ENCODE measurements at places on chromosomes 4 and X.

- no peak for DNase-seq
These were observed 76.0 kb upstream of the MXD4 start for GRCh38 chr4:2337896-2338295.

DNA sequence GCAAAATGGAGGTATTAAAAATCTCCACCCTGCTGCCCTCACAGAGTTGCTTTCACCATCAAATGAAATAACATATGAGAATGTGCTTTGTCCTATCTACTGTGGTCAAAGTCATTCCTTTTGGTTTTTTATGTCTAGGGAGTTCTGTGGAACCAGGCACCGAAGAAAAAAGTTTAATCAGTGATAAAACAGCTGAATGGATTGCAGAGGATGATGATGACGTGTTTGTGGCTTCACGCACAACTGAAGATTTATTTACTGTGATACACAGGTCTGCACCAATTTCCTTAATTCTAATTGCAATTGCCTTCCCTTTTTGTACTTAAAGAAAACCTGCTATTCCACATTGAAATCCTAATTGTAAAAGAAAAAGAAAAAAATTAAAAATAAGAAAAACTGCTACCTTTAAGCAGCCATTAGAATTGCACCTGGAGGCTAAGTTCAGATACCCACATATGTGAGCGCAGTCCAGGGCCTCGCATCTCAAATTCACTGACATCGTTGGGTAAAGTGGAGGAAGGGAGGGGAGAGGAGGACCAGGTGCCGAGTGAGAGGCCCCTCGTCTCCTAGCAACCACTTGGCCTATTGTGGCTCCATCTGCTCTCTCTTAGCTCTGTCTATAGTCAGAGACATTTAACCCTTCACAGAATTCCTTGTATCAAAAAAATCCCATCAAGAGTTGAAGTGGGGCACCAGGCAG, 10.5 kb upstream of the RTL5 start:
- DNase-seq: no peak

GRCh38 chr4:108333353-108333942, 164.7 kb upstream of the LEF1 start:
- DNase-seq: no peak

DNA sequence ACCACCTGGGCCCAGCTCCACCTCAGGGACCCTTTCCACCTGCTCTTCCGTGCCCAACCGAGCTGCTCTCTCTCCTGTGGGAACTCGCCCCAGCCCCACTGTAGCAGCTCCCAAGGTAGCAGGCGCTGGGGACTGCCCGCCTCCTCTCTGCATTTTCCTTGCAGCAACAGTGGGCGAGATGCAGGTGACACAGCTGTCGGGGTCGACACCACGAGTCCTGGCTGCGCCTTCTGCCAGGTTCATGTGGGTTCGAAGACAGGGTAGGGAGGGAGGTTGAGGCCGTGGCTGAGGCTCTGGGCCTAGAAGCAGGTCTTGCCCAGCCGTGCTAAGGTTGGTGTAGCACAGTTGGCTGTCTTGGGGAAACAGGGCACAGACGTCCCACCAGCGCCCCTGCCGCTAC, 245.2 kb upstream of the FSTL5 start:
- DNase-seq: no peak

DNA sequence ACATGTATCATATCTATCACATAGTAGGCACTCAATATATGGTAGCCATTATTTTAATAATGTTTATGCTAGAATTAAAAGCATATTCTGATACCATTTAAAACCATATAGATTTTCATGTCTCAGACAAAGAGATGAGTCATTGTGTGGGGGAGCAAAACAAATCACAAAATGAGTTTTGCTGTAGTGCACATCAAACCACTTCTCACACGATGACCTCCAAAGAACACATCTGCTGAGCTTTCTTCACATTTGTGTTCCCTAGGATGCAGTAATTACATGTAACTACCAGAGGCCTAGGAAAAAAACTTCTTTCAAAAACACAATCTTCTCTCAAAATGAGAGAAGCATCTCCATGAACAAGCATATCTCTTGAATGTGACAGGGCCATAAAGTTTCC, 56.1 kb upstream of the BRS3 start:
- DNase-seq: no peak

DNA sequence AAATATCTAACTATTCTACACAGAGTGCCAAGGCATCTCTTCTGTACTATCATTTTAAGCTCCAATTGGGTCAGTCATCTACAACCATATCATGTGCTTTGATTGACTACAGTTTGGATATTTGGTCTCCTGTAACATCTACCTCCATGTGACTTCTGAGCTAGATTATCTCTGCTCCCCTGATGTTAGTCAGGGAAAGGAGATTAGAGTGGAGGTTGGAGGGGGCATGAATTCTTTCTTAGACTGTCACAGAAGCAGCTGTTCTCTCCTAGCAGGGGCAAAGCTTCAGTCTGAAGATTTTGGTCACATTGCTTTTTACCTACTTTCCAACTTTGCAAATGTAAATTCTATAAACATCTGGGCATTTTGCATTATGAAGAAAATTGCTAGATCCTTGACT, 62.6 kb upstream of the C4orf54 start:
- no peak for DNase-seq

DNA sequence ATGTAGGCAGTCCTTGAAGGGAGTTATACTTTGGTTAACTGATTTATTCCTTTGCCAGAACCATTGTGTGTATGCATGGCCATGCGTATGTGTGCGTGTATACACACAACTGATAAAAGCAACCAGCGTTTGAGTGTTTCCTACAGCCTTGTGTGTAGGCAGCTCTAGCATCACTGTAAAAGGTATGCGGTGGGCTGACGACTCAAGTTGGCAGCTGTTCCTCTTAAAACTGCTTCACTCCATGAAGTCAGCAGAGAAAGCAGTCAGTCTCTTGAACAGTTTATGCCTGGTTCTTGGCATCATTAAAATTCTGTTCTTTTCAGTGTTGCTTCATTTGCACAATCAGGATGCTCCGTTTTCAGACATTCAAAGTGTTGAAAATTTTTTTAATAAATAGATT, 103.5 kb upstream of the FRMPD4 start:
- DNase-seq: no peak

DNA sequence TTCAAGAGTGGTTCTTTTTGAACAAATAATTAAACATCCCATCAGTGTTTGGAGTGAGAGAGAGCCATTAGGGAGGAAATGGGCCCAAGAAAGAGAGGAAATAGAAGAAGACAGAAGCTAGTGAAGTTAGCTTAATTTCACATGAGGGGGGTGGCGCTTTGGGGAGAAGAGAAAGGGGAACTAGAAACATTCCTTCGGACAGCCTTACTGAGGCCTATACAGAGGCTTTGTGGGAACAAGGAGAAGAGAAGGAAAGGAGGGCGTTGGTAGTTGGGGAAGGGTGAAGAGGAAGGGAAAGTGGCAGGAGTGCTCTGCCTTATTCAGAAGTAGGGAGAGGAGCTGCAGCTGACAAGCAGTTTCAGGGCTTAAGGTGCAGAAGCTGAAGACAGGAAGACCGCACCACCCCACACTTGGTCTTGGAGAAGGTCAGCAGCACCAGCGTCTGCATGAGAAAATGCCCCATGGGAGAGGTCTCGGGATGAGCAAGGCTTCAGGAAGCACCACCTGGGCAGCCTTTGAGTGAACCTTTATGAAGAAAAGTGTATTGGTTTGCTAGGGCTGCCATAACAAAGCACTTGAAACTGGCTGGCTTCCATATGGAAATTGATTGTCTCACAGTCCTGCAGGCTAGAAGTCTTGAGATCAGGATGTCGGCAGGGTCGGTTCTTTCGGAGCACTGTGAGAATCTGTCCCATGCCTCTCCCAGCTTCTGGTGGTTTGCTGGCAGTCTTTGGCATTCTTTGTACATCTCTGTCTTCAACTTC, 85.1 kb downstream of the KIT start:
- DNase-seq: no peak

DNA sequence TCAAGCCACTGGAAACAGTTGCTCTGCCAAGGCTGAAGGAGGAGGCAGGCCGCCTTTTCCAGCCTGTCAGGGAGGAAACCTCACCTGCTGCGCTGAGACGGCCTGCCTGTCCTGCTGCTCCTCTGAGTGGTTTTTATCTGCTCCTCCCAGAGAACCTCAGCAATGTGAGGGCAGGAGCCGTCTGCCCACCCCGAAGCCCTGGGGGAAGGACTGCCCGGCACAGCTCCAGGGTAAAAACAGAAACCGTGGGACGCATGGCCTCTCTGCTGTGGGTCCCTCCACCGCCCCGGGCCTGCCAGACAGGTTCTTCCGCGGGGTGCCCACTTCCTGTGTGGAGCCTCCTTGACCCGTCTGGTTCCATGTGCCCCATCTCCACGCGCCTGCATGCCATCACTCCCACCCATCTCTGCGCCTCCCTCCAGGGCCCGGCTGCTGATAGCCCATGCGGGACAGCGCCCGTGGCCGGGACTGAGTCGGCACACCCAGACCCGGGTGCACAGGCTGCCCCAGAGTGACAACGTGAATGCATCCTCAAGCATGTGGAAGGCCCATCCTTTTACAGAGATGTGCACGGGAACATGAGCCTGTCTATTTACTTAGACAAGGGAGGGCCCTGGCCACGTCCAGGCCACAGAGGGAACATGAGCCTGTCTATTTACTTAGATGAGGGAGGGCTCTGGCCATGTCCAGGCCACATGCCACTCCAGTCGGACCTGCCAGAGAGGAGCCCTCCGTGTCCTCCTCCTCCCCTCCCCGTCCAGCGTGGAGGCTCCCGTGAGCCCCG, 4.0 kb upstream of the SLC49A3 start:
- no peak for DNase-seq

GRCh38 chr4:153566631-153567150, 100.5 kb downstream of the TMEM131L start:
- DNase-seq: no peak

DNA sequence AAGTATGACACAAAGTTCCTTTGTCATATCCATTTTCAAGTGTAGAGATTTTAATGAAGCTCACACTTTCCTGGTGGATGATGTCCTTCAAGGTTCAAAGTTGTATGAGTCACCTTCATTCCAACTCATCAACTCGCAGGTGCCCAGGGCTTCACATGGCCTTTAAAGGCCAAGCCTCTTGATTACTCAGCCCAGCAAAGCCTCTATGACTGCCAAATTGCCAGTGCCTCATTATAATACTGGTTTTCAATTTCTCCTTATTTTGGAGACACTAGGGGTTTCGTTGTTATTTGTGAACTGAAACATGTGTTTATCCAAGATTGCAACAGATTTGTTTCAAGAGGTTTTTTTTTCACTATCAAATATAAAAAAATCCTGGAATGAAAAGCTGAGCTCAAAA, 45.9 kb upstream of the PPP3CA start:
- peak; percentile 41 for DNase-seq

DNA sequence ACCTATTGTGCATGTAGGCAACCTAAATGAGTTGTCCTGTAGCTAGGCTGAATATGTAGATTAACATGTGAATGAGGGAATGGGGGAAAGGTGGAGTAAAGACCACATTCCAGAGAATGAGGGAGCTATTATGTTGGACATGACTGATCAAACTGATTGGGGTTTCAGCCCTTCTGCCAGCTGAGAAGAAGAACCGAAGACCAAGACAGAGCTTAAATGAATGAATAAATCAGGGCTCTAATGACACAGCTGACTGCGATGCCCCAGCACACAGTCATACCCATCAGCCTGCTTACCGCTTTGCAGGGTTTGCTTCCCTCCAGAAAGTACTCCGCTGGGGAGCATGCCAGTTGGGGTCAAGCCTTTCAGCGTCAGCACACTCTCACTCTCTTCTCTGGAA, 315.4 kb downstream of the PPP3CA start:
- DNase-seq: no peak

DNA sequence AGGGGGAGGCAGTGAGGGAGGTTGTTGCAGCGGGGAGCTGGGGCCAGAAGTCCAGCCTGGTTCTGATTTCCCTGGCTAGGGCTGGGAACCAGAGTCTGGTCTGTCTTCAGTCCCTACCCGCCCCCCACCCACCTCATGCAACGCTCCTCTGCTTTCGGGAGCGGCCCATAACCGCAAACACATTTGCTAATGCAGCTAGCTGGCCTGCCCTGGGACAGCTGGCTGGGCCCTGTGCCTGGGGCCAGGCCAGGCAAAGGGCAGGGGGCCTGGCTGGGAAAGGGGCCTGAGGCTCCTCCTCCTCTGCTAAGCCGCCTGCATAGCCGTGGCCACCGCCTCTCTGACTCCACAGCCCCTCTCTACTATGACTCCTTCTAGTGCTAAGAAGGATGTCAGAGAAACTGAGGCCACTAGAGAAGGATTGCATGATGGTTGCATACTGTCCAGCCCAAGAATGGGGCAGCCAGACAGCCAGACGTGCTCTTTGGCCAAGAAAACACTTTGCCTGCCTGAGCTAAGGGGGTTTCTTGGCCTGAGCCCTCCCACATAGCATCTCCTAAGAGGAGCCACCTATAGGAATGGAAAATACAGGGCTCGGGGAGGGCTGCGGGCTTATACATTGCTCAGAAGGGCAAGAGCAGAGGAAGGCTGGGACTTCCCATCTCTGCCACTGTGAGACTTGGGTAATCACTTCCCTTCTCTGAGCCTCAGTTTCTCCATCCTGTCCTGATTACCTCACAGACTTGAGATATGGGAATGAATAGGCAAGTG, 76.9 kb downstream of the PJA1 start:
- peak; percentile 13 for DNase-seq

- peak; percentile 2 for DNase-seq
These were observed 684.9 kb downstream of the TRAM1L1 start for GRCh38 chr4:116400480-116400879.

DNA sequence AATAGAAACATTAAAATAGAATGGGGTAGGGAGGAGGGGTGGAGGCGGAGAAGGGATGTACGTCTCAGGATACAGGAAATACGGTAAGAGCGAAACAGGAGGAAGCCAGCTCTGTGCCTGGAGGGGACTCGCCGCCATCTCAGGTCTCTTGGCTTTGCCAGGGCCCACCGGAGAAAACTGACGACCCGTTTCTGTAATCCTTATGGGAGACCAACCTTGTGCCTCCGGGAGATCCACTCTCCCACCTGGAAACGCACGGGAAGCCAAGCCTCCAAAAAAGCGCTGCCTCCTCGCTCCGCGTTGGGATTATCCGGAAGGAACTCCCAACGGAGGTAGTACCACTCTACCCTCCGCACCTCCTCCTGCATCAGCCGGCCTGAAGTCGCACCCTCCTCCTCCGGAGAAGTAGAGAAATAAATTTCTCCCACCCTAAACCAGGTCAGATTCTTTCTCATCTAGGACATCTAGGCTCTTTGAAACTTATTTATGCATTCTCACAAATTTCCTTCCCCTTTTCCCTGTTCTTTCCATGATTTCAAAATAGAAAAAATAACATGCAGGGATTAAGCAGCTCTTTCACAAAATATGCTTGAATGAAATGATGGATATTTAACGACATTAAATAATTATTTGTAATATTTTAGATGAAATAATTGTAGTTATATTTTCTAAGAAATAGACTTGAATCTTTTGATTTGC, at the start of gene NBDY:
NBDY (plus strand) TSS at position 92 of the 699 bp plus-strand sequence; CDS start at position 203, 111 bp downstream.
- DNase-seq: peak; percentile 55

DNA sequence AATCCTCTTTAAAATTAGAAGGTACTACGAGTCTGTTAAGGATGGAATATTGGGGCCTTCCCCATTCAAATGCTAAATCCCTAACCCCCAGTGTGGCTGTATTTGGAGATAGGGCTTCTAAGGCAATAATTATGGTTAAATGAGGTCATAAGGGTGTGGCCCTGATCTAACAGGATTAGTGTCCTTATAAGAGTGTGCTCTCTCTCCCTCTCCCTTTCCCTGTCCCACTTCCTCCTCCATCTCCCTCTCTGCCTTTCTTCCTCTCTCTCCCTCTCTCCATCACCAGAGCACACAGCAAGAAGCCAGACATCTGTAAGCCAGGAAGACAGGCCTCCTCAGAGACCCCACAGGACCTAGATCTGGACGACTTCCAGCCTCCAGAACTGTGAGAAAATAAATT, 116.9 kb downstream of the COL25A1 start:
- no peak for DNase-seq

All from choroid plexus epithelial cell (primary cell).